ENCODE measurements at places on chromosomes 11 and 22.

DNA sequence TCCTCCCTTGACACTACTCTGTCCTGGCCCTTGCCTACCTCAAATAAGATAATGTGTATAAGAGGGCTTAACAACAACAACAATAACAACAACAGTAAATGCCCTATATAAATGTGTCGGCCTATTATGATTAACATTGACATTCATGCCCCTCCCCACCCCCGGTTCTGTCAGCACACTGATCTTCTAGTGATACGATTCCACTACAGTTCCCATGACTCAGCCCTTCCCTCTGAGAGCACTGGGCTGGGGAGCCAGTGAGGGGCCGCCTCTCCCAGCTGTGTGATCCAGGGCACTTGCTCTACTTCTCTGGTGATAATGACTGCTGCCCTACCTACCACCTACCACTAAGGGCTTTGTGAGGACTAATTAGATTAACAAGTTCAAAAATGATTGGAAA lies 92.2 kb upstream of the PHOX2A start:
- DNase-seq: no peak

- DNase-seq: peak; percentile 32
These were observed 3.2 kb downstream of the ARHGEF12 start for GRCh38 chr11:120339394-120339890.

DNA sequence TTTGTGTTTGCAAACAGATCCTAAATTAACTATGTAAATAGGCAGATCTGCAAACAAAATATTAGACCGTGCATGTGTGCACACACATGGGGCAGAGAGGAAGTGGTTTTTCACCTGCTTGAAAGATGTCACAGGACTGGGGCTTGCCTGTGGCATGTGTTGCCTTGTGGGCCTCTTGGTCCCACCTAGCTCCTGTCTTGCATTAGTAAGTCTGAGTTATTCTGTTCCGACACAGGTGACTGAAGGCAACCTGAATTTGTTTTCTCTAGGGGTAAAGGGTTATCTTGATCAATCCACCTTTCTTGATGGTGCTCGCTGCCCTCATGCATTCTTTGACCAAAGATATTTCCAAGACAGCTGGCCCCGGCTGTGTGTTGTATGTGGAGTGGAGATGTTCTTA lies 667.5 kb downstream of the NTM start:
- DNase-seq: no peak

DNA sequence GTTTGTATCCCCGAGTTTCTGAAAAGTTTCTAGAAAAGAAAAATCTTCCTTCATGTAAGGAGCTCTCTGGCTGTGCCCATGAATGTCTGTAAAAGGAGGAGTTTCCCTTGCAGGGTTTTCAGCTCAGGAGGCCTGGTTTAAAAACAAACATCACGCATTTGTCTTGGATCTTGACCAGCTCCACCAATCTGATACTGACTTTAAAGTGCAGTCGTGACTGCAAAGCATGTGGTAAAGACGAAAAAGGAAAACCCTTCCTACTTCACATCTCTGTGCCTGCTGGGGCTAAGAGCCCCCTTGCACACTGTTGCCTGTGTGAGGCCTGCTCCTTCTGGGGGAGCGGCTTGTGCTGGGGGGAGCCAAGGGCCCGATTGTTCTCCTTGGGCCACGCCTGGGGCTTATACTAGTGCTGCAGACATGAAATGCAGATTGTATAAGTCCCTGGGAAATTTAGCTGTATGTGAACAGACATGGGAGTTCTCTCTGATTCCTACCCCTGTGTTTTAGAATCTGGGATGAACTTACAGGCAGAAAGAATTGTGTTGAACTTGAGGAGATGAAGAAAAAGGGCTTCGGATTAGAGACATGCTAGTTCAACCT lies 62.1 kb downstream of the ADAMTS15 start:
- DNase-seq: no peak

GRCh38 chr11:64542172-64543125 lies 48.6 kb upstream of the SLC22A12 start:
- no peak for DNase-seq

- DNase-seq: peak; percentile 94
These were observed 557.9 kb upstream of the CADM1 start for GRCh38 chr11:116062129-116062489.

DNA sequence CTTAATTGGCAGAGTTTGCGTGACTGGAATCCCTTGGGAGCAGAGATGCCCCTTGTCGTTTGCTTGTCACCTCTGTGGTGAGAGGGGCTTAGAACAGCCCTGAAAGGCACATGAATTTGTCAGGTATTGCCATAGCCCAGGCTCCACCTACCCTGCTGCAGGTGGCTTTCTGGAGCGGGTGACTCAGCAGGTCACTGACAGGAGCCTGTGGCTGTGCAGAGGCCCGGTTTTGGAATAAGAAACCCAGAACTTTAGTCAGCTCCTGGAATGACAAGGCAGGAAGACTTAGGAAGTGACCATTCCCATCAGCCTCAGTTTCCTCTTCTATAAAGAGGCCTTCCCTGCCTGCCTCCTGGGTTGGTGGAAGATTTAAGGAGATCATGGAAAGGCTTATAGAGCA lies 539.7 kb downstream of the INSC start:
- no peak for DNase-seq

- no peak for DNase-seq
These were observed 8.0 kb downstream of the CDPF1 start for GRCh38 chr22:46242076-46242475.
